ENCODE measurements at places on chromosomes 1 and 21.

DNA sequence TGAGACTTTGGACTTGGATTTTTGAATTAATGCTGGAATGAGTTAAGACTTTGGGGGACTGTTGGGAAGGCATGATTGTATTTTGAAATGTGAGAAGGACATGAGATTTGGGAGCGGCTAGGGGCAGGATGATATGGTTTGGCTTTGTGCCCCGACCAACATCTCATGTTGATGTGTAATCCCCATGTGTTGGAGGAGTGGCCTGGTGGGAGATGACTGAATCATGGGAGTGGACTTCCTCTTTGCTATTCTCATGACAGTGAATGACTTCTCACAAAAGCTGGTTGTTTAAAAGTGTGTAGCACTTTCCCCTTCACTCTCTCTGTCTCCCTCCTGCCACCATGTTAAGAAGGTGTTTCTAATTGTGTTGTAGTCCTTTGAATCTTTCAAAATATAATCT, 9.3 kb upstream of the PHGDH start:
- DNase-seq: no peak

GRCh38 chr21:17467829-17468228, 45.0 kb upstream of the CXADR start:
- no peak for DNase-seq

GRCh38 chr1:33960188-33960895, 96.5 kb downstream of the HMGB4 start:
- no peak for DNase-seq

DNA sequence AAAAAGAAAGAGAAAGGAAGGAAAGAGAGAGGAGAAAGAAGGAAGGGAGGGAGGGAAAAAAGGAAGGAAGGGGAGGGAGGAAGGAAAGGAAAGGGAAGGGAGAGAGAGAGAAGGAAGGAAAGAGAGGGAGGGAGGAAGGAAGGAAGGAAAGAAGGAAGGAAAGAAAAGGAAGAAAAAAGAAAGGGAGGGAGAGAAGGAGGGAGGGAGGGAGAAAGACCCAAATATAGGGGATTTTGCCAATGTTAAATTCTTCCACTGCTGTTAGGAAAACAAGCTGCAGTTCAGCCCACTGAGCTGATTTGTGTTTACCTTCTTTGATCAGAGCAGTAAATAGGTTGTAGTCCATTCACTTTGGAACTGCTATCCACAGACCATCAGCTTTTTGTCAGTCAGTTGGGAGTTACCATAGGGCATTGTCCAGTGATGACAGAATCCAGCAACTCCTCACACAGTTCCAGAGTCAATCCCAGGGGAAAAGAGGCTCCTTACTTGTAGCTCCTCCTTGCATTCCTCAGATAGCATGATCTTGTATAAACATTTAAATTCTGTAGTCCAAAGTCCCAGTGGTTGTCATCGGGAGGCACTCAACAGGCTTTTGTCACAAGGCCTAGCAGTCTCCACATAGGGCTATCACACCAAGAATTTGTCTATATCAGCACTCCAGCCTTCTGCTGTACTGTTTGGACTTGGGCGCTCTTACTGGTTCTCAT, 13.5 kb upstream of the PPP1R8 start:
- DNase-seq: no peak

DNA sequence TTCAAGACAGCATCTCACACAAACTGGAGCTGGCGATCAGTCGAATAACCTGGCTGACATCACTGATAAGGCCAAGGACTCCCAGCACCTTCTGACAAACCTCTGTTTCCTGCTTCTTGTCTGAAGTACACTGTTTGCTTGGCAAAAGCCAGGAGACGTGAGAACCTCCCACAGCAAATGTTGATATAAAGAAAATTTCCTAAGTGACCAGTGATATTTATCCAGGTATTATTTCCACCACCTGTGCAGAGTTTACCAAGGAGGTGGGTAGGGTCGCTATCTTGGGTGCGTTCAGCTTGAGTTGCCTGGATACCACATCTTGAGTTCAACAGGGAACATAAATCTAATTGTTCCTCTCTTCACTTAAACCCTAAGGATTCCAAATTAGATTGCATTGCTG, 72.9 kb downstream of the SETD4 start:
- no peak for DNase-seq

GRCh38 chr1:116684575-116684974, 17.0 kb upstream of the IGSF3 start:
- no peak for DNase-seq

DNA sequence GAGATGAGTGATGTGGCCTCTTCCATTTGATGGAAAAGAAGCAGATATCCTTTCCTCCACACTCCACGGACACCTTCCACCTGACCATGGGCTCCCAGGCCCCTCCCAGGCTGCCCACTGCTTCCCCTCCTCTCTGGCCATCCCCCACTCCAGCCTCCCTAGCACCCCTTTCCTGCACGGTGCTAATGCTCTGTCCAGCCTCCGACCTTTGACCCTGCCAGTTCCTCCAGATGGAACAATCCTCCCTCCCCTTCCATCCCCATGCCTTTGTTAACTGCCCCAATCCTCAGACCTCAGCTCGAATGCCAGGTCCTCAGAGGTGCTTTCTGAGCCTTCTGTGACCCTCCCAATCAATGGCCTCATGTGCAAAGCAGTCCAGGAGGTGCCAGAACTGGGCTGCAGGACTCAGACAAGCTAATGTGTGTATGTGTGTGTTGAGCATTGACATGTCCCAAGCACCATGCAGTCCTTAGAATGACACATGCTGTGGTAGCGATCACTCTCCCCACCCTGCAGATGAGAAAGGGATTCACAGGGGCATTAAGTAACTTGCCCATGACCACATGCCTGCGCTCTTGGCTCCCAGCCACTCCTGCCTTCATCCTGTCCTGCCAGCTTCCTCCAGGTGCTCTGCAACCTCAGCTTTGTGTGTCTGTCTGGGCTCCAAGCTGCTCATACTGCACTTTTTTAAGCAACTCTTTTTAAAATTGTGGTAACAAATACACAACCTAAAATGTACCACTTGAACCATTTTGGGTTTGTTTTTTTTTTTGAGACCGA, 63.5 kb upstream of the EDN2 start:
- no peak for DNase-seq

GRCh38 chr21:41706263-41706639, 60.6 kb downstream of the RIPK4 start:
- no peak for DNase-seq

DNA sequence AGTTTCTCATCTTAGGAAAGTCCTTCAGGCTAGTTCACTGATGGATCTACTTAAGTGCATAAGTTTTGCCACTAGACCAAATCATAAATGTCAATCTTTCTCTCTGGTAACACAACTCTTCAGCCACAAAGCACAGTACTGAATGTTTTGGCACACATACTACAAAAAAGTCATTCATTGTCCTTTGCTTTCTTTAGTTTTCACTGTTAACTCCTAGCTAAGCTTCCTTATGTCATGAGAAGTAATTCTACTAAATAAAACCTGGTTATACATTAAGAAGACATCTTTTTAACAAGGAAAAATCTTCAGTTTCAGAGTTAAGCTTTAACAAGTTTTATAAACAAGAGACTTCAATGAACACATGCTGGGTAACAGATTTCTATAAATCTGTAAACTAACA, 379.2 kb upstream of the NFIA start:
- DNase-seq: no peak

DNA sequence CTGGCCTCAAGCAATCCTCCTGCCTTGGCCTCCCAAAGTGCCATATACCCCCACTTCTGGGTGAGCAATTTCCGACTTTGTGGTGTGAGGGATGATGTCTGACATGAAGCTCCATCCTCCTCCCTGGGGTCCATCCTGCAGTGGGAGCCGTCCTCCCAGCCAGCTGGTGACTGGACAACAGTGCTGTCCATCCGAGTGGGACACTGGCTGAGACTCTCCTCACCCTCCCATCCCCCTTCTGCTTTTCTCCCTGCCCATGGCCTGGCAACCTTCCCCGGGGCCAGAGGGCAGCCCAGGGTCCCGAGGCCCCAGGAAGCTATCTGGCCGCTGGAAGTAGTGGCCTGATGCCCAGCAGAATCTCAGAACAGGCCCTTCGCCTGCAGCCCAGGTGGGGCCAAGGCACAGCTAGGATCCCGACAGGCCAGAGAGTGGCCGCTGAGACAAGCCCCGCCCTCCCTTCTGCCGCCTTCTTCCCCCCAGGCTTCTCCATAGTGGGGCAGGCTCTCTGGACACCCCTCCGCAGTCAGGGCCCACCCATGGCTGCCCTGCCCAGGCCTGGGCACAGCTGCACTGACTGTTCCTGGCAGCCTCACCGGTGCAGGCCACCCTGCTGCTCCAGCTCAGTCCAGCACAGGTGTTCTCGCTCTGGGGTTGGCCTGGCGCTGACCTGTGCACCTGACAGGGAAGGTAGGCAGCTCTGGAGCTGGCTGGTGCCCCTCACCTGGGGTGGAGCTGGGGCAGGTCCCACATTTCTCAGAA, 8.4 kb upstream of the FAAP20 start:
- no peak for DNase-seq
